Right lobe of liver (tissue), 6 donors: ENCODE measurements at places on chromosomes 3 and 15.

GRCh38 chr15:81255315-81255957 is 58.8 kb downstream of the IL16 start:
- DNase-seq, result no peak

DNA sequence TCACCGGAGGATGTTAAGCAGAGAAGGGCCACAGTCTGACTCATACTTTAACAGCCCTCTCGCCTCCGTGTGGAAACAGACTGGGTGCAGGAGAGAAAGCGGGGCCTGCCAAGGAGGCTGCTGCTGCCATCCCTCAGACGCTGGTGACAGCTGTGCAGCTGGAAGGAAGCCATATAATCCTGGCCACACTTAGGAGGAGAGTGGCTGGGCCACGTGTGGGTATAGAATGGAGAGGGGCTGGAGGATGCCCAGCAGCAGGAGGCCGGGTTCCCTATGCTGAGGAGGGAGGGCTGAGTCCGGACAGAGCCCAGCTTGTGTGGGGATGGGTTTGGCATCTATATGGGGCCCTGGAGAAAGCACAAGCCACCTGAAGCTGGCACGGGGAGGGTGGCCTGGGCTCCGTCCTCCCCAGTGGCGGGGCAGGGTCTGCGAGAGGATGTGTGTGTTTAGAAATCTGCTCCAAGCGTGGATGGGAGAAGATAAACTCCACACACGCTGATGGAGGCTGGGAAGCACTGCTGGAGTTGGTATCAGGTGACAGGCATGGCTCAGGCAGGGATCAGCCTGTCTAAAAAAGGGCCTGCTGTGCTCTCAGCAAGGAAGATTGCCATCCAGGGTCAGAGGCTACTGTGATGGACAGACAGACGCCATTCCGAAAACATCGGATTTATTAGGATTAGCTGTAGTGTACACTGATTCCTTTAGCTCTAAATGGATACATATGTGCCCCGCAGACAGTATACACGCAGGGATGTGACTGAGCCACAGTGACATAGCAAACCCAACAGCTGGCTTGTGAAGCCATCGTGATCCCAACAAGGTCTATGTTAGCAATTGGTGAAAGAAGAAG is 15.9 kb downstream of the ABTB1 start:
- DNase-seq, result peak; percentile 46

DNA sequence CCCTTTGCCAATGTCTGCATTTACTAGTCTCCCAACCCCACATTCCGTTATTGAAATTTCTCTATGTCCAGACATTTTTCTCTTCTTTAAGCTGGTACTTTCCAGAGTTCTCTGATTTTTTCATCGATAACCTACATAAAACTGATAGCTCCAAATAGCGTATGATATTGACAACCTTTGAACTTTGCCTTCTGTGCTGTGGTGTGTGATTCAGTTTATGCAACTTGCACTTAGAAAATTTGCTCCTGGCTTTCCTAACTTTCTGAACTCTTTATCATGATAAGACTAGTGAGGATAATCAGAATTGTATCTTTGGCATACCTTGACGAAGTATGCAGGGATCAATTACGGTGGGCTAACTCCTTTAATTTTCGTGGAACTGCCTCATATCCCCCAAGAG is 1261.3 kb downstream of the SI start:
- DNase-seq, result no peak

DNA sequence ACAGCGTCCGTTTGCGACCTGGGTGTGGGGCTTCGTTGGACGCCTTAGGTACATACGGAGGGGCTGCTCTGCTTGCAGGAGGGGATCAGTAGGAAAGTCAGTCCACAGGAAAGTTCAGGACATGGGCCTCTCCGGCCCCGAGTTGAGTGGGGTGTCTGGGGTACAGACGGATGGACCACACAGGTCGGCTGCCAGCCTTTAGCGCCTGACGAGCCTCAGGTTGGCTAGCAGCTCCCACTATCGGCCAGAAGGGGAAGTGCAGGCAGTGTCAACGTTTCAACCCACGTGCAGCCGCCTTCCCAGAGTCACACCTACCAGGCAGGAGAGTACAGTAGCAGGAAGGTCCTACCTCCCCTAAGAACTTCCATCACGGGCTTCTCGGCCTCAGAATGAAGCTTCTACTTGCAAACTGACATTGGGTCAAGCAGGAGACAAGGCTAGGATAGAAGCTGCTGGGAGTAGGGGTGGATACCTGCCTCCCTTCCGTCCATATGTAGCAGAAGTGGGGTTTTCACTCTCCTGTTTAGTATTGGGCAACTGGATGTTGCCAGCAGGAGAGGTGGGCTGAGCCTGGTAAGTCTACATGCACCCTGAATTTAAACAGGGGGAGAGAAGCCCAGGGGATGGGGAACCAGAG is 1.8 kb upstream of the SCN5A start:
- peak; percentile 68 for DNase-seq

GRCh38 chr3:187958432-187959003 is 195.4 kb upstream of the LPP start:
- no peak for DNase-seq

- DNase-seq, result no peak
Observed at GRCh38 chr15:80202641-80203360, 49.2 kb downstream of the CTXND1 start.

GRCh38 chr3:183817639-183818038 is 7.7 kb downstream of the MAP6D1 start:
- no peak for DNase-seq

DNA sequence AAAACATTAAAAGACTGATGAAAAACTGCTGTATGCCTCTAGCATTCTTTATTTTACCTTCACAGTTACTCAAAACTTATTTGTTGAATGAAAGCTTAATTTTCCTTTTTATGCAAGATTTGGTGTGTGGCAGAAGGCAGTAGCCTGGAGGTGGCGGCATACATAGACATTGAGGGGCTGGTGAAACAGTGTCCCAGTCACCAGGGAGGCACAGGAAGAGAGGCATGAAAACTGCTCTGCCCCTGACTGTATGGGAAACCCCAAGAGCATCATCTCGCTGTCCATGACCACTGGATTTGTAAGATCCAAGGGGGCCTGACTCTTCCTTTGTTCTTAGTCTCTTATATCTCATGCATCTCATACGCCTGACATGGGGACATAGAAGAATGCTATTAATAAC is 493.7 kb upstream of the GOLIM4 start:
- DNase-seq, result no peak

GRCh38 chr3:105032541-105032940 is 334.2 kb upstream of the ALCAM start:
- no peak for DNase-seq

- DNase-seq, result no peak
Observed at GRCh38 chr15:72365844-72366243, 10.0 kb downstream of the HEXA start.
